ENCODE measurements at places on chromosomes 7 and 10.

DNA sequence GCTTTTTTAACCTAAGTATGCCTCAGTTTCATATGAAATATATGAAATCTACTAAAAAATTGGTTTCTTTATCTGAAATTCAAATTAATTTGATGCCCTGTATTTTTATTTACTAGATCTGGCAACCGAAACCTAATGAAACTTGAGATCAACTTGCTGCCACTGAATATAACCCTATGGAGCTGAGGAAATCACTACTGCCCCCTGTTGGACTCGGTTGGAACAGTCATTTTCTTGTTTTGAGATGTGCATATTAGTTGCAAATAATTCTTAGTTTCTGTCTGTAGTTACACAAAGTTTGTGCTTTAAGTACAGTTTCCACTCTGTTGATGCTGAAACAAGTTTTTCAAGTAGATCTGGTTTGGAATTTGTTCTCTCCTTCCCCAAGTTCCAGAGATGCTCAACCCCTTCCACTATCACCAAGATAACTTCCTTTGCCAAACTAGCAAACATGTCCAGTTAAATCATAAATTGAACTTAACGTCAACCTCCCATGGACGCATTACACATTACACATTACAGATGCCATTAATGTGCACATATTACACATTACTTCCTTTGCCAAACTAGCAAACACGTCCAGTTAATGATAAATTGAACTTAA is 22.2 kb upstream of the EXOC4 start:
- DNase-seq = no peak

DNA sequence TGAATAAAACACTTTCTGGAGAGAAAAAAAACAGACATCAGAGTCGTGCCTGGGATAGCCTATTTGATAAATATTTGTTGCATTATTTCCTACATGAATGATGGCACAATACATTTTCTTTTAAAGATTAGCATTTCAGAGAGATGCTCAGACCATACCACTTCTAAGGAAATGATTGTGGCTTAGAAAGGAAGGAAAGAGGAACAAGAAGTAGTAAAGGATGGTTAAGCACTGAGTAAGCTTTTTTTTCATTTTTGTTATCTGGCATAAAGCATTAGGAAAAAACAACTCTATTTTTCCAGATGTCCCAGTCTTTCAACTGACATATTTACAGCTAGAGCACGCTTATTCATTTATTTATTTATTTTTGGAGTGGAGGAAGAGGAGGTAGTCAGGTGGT is 258.8 kb upstream of the TEX47 start:
- DNase-seq = no peak

DNA sequence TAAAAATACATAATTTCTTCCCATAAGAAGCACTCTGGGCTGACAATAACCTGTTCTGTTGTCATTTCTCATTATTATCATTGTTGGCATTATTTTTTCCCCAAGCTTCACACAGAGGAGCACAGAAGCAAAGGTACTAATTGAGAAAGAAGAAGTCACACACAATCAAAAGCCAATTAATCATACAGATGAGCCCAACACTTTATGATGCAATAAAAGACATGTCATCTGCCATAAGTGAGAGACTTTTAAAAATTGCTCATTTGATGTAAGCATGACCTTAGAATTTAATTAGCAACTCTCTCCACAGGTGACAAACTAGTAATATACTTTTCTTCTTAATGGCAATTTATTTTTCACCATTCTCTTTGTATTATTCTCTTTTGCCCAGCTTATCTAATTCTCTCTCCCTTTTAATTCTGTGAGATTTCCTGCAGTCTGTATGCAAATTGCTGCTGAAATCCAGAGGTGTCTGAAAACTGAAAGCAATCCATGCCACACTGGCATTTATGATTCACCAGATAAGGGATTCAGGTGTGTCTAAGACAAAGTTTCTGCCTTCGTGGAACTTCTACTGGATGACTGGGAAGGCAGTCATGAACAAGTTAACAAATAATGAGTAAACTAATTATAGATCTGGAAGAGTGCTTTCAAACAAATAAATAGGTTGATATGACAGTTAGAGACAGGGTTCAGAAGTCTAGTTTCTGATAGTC is 203.5 kb downstream of the CHCHD3 start:
- DNase-seq = no peak

DNA sequence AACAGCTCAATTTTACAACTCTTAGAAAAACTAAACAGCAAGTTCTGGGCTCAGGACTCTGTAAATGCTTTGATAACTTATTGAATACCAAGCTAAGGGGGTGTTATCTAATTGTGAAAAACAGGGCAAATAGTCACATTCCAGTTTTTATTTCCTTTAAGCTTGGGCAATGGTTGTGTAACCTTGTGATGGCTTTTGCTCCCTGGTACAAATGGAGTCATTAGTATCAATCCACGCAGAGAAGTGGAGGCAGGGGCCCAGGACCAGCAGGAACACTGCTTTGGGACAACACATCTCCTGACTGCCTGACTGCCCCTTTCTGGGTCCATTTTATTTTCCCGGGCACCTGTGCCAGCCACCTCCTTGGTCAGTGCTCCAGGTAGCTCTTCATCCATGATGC is 5.8 kb upstream of the PRKAG2 start:
- DNase-seq = no peak

All from activated T-helper 1 cell treated with anti-CD3 and anti-CD28 coated beads, Interleukin-2, amount 50 U/mL, for 16 hours (primary cell).